Stimulated activated CD4-positive, alpha-beta T cell treated with anti-CD3 and anti-CD28 coated beads, Interleukin-2, amount 100 ng/mL, for 24 hours (primary cell): ENCODE measurements at places on chromosomes 6 and 20.

GRCh38 chr20:55086421-55086820 lies 611.0 kb downstream of the DOK5 start:
- no peak for DNase-seq

GRCh38 chr6:112204350-112204706 lies 50.0 kb downstream of the LAMA4 start:
- no peak for DNase-seq

DNA sequence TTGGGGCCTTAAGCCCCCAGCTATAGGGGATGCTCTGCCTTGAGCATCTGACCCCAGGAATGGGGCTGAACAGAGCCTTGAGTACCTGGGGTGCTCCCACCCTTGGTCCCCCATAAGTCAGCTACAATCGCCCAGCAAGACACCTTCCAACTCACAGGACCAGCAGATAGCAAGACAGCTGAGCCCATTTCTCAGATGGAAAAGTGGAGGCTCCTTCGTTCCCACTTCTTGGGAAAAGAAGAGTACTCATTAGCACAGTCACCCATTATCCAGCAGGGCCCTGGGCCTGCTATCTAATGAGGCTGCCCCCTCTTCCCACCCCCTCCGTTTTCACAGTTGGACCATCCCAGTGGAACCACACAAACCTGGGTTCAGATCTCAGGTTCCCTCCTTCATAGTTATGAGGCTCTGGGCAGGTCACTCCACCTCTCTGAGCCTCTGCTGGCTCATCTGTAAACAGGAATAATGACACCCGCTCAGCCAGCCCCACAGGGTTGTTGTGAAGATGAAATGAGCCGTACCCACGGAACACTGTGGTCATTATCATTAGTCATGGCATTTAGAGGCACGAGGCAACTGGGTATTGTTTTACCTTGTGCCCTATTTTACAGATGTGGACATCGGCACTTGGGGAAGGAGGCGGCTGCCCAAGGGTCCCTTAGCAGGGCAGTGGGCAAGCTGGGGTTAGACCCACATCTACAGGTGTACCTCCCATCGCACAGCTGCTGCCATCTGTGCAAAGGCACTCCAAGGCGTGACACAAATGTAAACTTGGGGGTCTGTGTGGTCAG lies 4.5 kb downstream of the LPIN3 start:
- DNase-seq, result no peak

DNA sequence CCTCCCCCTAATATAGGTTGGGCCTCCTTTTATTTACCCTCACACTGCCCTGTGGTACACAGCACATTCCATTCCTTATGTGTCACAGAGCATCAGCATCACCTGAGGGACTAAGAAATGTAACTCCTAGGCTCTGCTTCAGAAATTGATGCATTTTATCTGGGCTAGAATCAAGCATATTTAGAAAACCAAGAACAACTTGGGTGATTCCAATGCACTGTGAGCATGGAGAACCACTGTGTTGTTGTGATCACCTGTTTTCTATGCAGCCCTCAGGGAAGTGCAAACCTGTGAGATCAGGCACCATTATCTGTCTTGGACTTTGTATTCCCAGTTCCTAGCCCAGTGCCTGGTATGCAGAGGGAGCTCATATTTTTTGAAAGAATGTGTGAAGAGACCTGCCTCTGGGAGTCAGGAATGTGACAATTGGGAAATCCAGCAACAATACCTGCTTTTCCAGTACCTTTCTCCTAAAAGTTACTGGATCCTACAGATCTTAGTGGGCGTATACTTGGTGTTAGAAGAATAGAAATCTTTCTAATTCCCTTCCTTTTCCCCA lies 7.0 kb downstream of the KAT14 start:
- DNase-seq, result no peak

- DNase-seq, result no peak
Observed at GRCh38 chr6:120304223-120304622, 954.7 kb upstream of the MAN1A1 start.

- no peak for DNase-seq
Observed at GRCh38 chr6:11976489-11976888, 35.6 kb upstream of the HIVEP1 start.

GRCh38 chr20:53737396-53738038 lies 143.9 kb upstream of the ZNF217 start:
- DNase-seq, result no peak

- no peak for DNase-seq
Observed at GRCh38 chr20:49508435-49509199, 26.1 kb upstream of the KCNB1 start.

DNA sequence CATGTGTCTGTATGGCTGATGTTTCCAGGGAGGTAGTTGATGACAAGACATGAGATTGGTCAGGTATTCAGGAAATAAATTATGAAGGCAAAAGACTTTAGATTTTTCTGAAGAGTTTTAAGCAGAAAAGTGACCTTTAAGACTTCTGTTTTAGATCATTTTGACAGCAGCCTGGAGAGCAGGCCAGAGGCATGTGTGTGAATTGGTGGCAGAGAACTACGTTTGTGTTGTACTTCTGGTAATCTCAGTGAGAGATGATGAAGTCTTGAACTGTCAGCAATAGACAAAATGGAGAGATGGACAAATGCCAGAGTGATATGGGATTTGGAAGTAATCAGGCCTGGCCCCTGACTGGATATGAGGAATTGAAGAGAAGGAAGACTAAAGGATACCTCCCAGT lies 30.8 kb downstream of the FARS2 start:
- no peak for DNase-seq

DNA sequence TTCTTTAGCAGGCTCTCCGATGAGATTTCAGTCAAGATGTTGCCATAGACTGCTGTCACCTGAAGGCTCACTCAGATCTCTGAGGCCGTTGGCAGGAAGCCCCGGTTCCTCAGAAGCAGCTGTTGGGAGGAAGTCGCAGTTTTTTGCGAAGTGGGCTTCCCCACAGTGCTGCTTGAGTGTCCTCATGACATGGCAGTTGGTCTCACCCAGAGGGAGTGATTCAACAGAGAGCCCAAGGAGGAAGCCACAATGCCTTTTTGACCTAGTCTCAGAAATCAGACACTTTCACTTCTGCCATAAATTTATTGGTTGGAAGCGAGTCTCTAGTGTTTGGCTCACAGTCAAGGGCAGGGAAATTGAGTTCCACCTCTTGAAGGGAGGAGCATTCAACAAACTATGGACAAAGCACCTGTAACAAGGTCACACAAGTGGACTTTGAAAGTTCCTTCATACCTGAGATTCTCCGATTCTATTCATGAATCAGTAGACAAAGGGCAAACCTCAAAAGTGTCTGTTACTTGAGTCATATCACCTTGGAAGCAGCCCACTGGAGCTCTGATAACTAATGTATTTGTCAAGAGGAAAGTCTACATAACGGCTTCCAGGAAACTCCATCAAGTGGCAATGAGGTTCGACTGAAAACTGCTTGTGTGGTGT lies 208.3 kb downstream of the TASP1 start:
- DNase-seq, result no peak

- DNase-seq, result peak; percentile 59
Observed at GRCh38 chr20:46021361-46022359, 7.4 kb upstream of the SLC12A5 start.

- DNase-seq, result peak; percentile 74
Observed at GRCh38 chr6:37210313-37210968, 40.5 kb downstream of the PIM1 start.

DNA sequence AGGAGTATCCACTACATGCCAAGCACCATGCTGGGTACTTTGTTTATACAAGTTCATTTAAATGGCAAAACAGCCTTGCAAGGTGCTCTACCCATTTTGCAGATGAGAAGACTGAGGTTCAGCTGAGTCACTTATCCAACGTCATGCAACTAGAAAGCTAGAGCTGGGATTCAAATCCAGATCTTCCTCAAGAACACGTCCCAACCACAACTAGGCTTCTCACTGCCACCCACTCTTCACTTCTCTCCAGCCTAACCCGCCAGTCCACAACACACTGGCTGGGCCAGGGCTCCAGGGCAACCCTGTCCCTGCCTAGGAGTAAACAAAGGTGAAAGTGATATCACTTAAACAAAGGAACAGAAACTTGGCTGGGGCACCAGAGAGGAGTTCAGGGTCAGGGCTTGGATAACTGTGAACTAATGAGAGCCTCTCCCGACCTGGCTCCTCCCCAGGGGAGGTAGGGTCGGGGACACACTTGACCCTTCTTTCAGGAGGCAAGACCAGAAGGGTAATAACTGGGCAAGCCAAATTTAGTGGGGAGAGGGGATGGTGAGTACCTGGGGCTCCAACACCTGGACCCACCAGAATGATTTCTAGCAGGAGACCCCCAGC lies 7.9 kb downstream of the SDC4 start:
- DNase-seq, result no peak

GRCh38 chr20:42734660-42735368 lies 454.9 kb downstream of the PTPRT start:
- DNase-seq, result no peak

- DNase-seq, result no peak
Observed at GRCh38 chr20:32415494-32415893, 57.4 kb downstream of the ASXL1 start.

DNA sequence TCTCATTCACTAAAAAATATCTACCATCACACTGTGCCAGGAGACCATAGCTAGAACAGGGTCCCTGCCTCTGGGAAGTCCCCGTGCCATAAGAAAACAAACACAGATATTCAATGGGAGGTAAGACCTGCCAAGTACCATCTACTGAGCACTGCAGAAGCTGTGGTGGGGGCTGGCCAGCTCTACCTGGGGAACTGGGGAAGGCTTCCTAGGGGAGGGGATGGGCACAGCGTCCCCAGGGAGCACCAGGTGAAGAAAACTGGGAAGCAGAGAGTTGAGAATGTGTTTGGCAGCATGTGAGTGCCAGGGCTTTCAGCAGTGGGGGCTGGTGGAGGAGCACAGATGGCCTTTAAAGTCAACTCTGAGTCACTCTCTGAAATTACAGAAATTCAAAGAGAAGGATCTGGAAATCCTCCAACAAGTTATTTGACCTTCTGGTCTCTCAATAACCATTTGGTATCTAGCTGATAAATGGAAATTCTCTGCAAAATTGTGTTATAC lies 85.2 kb downstream of the SHLD1 start:
- no peak for DNase-seq

GRCh38 chr20:469746-470490 lies 7.6 kb upstream of the TBC1D20 start:
- no peak for DNase-seq

DNA sequence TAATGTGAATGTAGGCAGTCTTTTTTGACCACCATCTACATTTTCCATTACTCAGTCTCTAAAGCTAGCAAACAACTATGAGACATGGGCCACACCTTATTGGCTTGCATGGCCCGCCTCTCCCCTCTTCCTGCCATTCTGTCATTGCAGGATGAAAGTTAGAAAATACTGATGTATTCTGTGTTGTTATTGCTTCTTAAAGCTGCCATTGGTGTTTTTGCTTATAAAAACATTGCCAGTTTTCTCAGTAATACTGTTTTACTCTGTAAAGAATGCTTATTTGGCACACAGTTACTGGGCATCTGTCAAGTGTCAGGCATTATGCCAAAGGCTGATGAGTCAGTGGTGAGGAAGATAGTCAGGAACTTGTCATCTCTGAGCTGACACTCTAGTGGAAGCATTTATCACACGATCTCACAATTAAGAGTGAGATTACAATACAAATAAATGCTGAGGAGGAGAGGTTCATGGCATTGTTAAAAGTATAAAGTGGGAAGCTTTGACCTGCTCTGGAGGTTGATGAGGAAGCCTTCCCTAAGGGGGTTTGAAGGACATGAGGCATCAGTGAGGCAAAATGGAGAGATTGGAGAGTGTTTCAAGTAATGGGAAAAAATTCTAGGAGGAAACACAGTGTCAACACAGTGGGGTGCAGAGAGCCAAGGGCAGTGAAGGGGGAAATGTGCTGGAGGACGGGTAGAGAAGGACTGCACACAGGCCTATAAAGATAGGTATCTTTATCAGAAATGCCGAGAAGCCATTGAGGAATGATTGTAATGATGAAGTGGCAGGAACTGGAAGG lies 14.7 kb downstream of the KLHL32 start:
- DNase-seq, result no peak

DNA sequence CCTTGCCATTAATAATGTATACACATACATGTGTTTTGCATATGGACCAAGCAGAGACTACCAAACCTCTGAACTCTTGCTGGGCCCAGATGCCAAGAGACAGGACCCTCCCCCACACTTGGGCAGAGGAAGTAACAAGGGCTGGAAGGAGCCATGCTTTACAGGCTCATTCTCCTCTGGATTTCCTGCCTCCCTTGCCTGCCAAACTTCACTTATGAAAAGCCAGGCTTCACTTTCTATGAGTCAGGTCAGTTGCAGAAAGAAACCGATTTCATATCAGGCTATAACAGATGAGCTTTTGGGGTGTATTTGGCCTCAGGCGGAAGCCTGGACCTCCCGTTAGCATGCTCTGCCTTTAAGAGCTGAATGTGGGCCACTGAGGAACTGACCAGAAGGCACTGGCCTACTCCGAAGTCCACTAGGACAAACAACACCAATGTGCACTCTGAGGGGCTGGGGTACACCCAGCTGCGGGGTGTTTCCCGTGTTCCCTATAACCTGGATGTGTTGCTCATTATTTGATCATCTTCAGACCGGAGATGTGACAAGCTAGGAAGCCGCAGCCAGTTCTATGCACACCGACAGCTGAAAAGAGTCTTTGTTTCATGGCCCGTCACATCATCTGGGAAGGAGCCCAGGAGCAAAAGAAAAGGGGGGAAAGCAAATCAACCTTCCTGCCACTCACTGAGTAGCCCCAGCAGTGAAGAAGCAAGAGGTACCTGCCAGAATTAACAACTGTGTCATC lies 28.5 kb downstream of the HAO1 start:
- DNase-seq, result no peak

GRCh38 chr6:33628401-33628964 lies 7.4 kb downstream of the ITPR3 start:
- no peak for DNase-seq

DNA sequence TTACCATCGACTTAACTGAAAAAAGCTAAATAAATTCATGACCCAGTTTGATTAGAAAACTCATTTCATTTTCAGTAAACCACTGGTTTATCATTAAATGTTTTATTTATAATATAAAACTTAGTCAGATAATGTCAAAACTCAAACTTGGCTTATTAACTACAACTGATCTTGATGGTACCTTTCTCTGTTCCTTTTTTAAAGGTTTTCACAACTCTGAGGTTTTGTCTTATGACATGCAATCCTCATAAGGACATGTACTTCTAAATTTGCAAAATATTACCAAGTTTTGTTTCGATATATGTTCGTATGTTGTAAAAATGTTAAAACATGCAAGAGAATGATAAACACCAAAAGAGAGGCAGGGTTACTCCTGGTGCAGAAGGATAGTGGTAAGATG lies 82.5 kb upstream of the PDE10A start:
- DNase-seq, result no peak
